ENCODE measurements at places on chromosomes 11 and 22.
A peak's percentile ranks its signal among the peaks of the same experiment; 100 is the strongest.

- DNase-seq, result no peak
Observed at GRCh38 chr11:10294290-10294953, 403 bp upstream of the SBF2 start.

DNA sequence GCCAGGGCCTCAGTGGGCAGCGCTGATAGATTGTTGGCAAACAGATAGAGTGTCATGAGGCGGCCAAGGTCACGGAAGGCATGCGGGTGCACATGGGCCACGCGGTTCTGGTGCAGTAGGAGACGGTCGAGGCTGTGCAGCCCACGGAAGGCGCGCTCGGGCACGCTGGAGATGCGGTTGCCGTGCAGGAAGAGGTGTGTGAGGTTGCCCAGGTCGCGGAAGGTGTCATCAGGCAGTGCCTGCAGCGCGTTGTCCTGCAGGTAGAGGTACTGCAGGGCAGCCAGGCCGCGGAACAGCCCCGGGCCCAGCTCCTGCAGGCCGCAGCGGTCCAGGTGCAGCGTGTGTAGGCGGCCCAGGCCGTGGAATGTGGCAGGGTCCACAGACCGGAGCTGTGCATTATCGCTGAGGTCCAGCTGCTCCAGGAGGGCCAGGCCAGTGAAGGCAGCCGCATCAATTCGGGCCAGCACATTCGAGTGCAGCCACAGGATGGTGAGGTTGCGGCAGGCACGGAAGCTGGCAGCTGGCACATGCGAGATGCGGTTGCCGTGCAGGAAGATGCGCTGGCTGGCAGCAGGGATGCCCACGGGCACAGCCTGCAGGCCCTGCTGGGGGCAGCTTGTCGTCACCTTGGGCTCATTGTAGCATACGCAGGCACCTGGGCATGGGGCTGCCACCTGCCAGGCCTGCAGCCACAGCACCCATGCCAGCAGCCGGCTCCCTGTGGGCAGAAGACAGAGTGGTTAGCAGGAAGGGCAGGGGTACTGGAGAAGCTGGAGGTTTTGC, 25.5 kb downstream of the RTN4R start:
- DNase-seq, result no peak

GRCh38 chr22:35033635-35034296, 32.2 kb upstream of the ISX start:
- no peak for DNase-seq

- DNase-seq, result no peak
Observed at GRCh38 chr22:48492366-48493320, 1335.0 kb downstream of the BRD1 start.

GRCh38 chr11:106446955-106447354, 369.5 kb downstream of the AASDHPPT start:
- DNase-seq, result no peak

DNA sequence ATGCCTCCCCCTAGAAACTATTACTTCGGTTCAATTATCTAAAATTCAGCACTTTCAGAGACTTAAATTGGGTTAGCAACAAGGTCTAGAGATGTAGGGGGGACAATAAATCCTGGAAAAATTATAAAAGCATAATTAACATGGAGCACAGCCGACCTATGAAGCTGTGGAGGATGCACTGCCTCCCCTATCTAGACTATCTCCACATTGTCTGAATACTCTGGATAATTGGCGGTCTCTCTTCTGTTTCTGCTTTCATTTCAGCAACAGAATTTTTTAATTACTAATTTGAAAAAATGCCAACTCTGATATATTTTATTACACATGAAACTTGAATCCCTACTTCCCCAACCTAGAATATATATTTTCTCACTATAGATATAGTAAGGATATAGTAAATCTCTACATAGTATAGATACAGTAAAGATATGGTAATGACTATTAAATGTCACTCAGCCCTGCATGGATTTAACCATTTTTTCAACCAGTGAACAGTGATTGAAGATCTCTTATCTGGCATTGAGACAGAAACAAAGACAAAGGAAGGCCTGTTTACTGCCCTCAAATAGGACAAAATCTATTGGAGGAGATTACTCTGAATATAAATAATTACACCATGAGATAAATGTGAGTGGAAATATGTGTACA, 157.6 kb downstream of the BLID start:
- no peak for DNase-seq

GRCh38 chr11:78740199-78741071, 165.8 kb upstream of the NARS2 start:
- no peak for DNase-seq

DNA sequence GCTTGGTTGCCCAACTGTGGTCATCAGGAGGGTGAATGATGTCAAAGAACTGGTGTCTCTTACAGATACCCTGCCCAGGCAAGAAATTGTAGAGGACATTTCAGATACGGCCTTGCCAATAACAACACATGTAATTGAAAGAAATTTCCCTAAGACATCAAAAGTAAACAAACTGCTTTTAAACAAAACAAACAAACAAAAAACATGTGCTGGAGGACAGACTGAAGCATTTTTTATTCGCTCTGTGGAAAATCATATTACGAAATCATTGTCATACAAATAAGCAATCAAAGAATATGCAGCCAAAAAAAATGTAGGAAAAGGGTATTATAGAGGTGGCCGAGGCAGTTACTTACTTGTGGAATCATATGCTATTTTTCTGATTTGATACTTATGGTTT, 52.1 kb upstream of the MYEOV start:
- DNase-seq, result no peak

DNA sequence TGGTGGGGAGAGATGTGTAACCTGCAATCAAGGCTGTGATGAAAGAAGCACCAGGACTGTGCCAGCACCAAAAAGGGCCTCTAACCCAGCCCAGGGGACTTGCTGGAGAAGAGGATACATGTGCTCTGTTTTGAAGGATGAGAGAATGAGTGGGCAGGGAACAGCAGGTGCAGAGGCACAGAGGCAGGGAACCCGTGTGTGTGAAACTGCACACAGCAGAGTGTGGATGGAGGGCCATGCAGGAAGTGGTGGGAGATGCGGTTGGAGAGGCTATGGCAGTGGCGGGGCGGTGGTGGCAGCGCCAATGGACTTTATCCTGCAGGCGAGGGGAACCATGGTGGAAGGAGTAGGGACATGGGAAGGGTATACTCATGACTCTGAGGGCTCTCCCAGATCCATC, 25.2 kb upstream of the LRRC32 start:
- no peak for DNase-seq

- DNase-seq, result no peak
Observed at GRCh38 chr11:3962406-3962840, 107.0 kb downstream of the STIM1 start.

GRCh38 chr11:112882494-112883381, 78.5 kb upstream of the NCAM1 start:
- no peak for DNase-seq

DNA sequence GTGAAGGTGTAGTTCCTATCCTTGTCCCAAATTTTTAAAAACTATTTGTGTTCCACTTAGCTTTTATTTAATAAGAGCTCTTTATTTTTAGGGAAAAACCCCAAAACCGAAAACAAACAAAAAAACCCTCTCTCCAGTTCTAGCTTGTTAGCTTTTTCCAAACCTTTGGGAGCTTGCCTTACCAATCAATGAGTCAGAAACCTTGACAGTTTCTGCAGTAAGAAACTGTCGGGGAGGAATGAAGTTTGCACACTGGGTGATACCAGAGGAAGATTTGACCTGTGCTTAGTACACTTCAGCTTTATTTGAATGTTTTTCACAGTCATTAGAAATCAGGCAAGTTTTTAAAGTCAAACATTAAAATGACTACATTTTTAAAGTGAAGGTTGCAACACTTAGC, 105.0 kb downstream of the FAT3 start:
- no peak for DNase-seq

DNA sequence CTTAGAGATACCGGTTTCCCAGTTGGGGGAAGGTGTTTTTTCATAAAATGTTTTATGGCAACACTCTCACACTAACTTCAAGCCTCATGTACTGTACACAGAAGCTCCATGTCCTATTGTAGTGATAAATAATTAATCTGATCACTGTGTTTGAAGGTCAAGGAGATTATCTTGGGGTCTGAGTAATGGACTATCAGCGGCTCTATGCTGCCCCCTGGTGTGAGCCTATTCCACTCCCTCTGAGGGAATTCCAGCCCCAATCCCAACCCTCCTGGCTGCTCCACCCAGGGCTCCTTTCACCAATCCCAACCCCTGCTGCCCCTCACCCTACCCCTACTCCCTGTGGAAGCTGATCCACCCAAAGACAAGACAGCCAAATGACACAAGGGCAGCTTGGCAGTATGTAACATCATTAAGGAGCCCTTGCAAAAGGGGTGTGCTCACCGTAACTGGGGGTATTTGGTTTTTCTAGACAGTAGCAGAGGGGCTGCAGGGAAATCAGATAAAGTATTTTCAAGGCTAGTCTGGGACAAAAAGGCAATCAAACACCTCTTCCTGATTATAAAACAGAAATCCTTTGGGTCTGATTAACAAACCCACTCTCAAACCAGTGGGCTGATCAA, 22.3 kb downstream of the HPS4 start:
- DNase-seq, result no peak

GRCh38 chr11:129427816-129428406, 52.3 kb downstream of the BARX2 start:
- DNase-seq, result no peak

DNA sequence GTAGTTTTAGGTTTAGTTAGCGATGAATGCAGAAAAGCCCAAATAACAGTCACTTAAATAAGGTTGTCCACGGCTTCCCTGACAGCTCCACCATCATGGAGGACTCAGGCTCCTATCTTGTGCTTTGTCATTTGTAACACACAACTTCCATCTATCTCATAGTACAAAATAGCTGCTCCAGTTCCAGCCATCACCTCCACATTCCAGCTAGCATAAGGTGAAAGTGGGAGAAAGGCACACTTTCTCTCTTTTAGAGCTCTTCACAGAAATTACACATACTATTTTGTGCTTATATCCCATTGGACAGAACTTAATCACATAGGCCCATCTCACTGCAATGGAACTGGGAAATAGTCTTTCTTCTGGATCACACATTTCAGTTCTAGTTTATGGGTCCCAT, 8.7 kb downstream of the THY1 start:
- no peak for DNase-seq

- no peak for DNase-seq
Observed at GRCh38 chr11:15835788-15836411, 520.4 kb downstream of the SOX6 start.

- DNase-seq, result no peak
Observed at GRCh38 chr11:12769834-12770345, 95.7 kb downstream of the TEAD1 start.

DNA sequence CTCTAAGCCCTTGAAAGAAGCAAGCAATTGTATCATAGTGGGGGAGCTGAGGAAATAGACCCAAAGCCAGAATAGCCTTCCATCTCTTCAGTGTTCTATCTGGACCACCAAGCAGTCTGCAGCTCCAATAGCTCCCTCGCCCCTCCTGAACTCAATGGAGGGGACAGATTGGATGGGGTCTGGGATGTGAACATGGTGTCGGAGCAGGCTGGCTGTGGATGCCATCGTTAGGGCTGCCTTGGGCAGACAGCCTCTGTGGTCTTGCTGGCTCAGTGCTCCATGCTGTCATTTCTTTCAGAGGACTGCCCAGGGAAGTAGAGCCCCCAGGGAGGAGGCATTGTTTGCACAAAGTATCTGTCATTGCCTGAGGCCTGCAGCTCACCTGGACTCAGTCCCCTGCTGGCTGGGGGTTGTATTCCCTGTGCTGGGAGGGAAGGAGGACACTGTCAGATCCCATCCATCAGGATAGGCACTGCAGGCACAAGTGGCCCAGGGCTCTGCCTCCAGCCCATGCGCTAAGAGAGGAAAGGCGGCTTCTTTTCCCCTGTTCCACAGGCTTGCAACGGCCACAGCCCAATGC, 537.7 kb downstream of the BUD13 start:
- DNase-seq, result peak; percentile 42

DNA sequence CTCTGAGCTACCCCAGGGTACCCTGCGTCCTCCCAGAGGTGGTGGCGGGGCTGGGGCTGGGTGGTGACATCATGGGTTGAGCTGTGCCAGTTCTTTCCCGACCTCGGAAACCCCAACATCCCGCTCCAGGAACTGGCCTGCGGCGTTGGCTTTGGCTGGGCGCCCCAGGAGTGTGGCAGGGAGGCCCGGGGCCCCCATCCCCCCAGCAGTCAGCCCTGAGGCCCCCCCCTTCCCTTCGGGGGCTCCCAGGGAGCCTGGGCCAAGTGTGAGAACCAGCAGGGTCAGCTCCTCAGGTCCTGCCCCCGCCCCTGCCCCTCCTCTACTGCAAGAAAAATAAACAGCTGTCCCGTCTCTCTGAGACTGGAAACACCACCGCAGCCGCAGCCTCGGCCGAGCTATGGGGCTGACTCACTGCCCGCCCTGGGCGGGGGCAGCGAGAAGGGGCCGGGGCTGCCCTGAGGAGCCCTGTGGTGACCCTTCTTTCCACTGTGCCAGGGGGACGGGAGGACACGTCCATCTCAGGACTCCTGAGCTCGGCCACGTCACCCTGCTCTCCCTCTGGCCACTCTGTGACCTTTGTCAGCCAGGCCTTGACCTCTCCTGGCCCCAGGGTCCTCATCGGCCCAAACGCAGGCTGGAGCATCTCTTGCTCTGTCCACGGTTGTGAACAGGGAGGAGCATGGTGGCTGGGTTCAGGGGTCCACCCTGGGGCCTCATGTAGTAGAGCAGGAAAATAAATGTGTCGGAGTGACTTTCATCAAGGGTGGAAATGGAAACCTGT, 73.4 kb downstream of the WNT7B start:
- no peak for DNase-seq

GRCh38 chr11:15073361-15074205, at the start of gene CALCB:
CALCB (plus strand) TSS chr11:15073593; CDS start chr11:15074719, 1,126 bp downstream.
- DNase-seq, result no peak

DNA sequence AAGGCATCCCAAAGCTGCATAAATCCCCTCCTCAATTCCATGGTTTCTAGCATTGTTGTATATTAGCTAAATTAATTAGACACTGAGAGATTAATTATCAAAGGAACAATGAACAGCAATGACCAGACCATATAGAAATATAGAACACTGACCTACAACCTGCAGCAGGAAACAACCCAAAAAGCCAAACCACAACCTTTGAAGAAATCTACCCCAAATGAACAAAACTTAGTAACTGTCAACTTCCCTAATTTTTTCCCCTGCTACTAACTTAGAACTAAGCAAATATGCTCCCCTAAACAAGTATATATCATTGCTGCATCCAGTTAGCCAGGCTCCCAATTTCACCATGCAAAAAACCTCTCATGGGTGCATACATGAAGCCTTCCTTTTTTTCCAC, 268.0 kb upstream of the ANO3 start:
- no peak for DNase-seq

DNA sequence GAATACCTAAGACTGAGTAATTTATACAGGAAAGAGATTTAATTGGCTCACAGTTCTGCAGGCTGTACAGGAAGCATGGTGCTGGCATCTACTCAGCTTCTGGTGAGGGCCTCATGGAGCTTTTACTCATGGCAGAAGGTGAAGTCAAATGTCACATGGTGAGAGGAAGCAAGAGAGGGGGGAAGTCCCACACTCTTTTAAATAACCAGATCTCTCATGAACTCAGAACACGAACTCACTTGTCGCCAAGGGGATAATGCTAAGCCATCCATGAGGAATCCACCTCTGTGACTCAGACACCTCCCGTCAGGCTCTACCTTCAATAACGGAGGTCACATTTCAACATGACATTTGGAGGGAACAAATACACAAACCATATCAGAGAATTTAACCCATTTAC, 42.2 kb downstream of the BIRC2 start:
- DNase-seq, result no peak
